Stimulated activated CD8-positive, alpha-beta memory T cell treated with anti-CD3 and anti-CD28 coated beads, Interleukin-15, amount 100 ng/mL, for 4 hours (primary cell): ENCODE measurements at places on chromosomes 3 and 15.

GRCh38 chr15:92166029-92166428 lies 227.7 kb upstream of the ST8SIA2 start:
- DNase-seq: no peak

DNA sequence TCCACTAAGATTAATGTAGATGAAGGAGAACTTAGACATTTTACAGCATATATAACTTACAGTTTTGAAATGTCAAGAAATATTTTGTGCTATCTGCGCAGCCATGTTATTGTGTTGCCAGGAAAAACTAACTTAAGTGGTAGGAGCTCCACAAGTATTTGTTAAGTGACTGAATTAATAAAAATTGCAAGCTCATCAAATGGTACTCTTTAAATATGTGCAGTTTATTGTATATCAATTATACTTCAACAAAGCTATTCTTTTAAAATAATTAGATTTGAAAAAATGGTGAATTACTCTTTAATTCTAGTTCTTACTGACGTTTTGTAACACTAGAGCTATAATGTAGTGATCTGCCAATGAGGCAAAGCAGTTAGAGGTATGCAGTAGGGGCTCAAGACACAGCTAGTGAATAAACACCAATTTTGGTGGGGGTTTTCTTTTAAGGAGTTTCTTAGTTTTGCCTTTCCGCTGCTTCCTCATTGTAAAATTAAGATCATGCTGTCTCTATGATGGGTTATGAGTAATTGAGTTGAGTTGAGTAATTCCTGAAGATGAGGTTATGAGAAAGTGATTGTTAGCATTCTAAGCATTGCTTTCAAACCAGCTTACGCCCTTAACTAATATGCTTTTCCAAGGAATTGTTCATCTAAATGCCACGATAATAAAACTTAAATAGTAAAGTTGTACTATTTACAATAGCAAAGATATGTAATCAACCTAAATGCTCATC lies 10.9 kb upstream of the LXN start:
- DNase-seq: no peak

GRCh38 chr3:72338942-72339669 lies 509.1 kb downstream of the SHQ1 start:
- peak; percentile 31 for DNase-seq

- DNase-seq: no peak
These were observed 4.6 kb downstream of the KNL1 start for GRCh38 chr15:40598672-40599071.

GRCh38 chr15:26378304-26378703 lies 394.6 kb downstream of the GABRB3 start:
- DNase-seq: no peak

DNA sequence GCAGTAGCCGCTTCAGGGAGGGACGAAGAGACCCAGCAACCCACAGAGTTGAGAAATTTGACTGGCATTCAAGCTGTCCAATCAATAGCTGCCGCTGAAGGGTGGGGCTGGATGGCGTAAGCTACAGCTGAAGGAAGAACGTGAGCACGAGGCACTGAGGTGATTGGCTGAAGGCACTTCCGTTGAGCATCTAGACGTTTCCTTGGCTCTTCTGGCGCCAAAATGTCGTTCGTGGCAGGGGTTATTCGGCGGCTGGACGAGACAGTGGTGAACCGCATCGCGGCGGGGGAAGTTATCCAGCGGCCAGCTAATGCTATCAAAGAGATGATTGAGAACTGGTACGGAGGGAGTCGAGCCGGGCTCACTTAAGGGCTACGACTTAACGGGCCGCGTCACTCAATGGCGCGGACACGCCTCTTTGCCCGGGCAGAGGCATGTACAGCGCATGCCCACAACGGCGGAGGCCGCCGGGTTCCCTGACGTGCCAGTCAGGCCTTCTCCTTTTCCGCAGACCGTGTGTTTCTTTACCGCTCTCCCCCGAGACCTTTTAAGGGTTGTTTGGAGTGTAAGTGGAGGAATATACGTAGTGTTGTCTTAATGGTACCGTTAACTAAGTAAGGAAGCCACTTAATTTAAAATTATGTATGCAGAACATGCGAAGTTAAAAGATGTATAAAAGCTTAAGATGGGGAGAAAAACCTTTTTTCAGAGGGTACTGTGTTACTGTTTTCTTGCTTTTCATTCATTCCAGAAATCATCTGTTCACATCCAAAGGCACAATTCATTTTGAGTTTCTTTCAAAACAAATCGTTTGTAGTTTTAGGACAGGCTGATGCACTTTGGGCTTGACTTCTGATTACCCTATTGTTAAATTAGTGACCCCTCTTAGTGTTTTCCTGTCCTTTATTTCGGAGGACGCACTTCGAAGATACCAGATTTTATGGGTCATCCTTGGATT lies at the start of gene MLH1:
TSS of gene MLH1 (plus strand) at position 193 of the 958 bp plus-strand sequence. CDS start at position 223, 30 bp downstream.
- DNase-seq: peak; percentile 99

- DNase-seq: no peak
These were observed 260.6 kb downstream of the ARRDC4 start for GRCh38 chr15:98221144-98221543.

GRCh38 chr3:56157693-56158362 lies 310.4 kb downstream of the ERC2 start:
- no peak for DNase-seq

DNA sequence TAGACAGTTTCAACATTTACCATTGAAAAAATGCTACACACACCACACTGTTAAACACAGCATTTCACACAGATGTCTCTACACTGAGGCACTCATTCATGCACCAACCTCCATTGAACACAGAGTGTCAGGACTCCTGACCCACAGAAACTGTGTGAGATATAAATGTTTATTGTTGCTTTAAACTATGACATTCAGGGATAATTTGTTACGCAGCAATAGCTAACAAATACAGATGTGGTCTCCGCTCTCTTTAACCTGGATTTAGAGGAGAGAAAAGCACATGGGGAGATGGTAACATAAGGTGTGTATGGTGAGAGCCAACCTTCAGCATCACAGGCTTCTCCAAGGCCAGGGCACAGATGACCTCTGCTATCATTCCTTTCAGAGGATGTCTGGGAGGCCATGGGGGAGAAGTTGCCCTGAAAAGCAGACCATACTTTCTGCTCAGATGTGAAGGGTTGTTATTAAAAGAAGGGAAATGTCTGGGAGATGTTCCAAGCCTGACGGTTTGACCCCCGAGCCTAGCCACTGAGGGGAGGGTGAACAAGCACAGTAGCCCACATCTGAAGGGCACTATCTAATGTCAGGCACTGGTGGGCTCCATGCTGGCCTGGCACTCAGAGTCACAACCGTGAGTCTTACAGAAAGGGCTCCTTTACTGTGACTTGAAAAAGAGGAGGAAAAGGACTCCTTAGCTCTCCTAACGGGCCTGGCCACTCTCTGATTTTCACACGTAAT lies 284.5 kb upstream of the TLE3 start:
- DNase-seq: no peak

DNA sequence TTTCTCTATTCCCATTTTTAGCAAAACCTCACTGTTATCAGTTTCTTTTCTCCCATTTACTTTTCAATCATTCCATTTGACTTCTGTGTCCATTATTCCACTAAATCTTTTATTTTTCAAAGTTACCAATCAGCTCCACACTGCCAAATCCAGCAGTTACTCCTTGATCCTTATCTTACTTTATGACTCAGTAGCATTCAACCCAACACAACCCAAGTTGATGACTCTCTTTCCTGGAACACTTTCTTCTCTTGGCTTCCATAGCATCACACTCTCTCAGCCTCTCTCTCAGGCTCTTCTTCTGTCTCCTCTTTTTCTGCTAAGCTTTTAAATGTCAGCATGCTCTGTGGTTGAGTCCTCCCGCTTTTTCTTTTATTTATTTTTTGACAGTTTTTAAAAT lies 36.3 kb downstream of the RASGRP1 start:
- DNase-seq: no peak

GRCh38 chr3:61847784-61848462 lies 286.6 kb downstream of the PTPRG start:
- no peak for DNase-seq

GRCh38 chr3:101950510-101950909 lies 101.2 kb downstream of the NFKBIZ start:
- no peak for DNase-seq

DNA sequence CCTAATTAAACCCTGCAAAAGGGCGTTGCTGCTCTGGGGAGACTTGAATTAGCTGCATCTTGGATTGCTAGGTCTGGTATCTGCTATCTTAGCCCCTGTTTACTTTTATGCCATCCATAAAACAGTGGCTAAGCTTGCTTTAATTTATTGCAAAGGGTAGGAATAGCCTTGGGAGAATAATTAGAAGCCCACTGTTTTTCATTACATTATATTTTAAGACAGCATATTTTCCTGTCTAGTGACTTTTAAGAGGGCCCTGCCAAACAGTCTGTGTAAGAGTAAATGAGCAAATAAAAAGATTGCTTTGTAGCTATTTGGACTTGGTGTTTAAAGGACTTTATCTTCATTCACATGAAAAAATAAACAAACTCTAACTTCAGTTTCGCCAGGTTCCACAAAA lies 17.4 kb upstream of the SUSD5 start:
- no peak for DNase-seq

- DNase-seq: no peak
These were observed 6.4 kb upstream of the GOLM2 start for GRCh38 chr15:44282101-44282500.

GRCh38 chr3:27354161-27354560 lies 15.0 kb downstream of the NEK10 start:
- no peak for DNase-seq

DNA sequence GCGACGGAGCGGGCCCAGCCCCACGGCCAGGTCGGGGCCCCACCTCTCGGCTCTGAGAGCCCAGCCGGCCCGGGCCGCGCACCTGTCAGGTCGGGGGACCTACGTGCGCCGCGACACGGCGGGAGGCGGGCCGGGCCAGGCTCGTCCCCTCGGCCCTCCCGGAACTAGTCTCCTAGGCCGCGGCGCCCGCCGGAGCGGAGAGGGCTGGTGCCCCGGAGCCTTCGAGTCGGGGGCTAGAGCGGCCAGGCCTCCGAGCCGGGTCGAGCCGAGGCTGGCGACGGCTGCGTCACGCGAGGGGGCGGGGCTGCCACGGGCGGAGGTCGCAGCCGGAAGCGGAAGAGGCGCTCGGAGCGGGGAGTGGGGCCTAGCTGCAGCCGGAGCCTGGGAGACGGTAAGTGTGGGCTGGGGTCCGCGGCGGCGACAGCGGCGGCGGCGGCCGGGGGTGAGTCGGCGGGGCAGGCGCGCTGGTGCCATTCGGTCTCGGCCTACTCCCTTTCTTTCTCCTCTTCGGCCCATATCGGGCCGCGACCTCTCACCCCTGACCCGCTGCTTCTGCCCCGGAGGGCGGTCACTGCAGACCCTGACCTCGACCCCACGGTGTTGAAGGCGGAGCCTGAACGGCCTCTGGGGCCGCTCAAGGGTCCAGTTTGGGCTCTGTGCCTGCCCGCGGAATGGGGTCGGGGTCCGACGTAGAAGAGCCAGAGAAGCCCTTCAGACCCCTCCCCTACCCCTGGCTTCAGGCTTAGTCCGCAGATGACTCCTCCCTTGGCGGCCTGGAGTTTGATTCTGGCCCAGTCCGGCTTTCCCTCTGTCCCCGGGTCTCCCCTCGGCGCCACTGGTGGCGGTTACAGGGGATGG lies at the start of gene CLK3:
TSS of gene CLK3 (plus strand) at position 329 of the 858 bp plus-strand sequence. CDS start 3,361 bp downstream, outside the sequence.
- DNase-seq: peak; percentile 94

DNA sequence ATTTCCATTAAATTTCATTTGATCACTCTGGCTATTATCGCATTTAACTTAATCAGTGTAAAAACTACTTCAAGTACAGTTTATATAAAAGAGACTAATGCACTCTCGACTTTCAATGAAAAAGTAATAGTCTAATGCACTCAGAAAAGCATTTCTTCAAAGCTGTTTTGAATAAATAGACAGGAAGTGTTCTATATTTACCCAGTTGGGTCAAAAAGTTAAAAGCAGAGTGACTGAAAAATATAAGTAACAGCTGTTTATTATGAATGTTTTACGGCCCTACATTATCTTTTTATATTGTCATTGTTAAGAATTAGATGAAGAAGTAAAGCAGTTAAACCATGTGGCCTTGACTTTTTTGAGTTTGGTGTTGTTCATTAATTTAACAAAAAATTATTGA lies 391.8 kb downstream of the ZPLD1 start:
- no peak for DNase-seq

DNA sequence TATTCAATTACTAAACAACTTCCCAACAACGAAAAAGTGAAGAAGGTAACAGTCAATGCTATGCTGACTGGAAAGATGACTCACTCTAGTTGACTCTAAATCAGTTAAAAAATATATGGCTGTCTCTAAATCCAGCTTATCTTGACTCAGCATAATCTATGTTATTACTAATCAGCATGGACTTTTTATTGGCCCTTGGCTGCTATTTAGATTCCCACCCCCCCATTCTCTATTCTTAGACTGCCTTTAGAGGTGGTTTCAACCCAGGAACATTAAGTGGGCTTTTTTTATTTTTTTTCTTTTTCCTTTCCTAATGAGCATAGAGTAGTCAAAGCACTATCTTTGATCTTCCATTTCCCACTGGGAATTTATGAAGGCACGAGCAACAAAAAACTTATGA lies 1.9 kb downstream of the PCOLCE2 start:
- DNase-seq: no peak

DNA sequence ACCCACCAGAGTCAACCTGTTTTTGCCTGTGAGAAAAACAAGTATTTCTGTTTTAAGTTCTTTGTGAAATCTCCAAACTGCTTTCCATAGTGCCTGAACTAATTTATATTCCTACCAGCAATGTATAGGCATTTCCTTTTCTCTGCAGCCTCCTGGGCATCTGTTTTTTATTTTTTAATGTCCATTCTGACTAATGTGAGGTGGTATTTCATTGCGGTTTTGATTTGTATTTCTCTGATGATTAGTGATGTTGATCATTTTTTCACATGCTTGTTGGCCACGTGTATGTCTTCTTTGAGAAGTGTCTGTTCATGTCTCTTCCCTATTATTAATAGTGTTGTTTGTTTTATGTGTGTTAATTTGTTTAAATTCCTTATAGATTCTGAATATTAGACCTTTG lies 820.5 kb downstream of the MCTP2 start:
- DNase-seq: no peak

DNA sequence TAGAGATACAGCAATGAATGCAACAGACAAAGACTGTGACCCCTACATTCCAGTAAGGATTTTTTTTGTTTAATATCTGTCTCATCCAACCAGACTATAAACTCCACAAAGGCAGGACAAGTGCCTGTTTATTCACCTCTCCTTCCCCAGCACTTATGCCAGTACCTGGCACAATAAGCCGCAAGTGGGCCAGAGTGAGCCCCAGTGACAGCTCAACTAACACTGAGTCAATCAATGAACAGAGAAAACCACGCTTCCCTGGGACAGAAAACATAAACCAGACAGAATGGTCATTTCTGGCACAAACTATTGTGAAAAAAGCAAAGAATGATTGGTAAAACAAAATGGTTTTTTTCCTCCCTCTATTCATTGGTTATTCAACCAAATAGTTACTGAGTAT lies 52.2 kb downstream of the RYK start:
- no peak for DNase-seq

- no peak for DNase-seq
These were observed 35.2 kb downstream of the BDH1 start for GRCh38 chr3:197520311-197521276.

GRCh38 chr3:128489927-128490649 lies 2.9 kb downstream of the GATA2 start:
- DNase-seq: no peak
